CD8-positive, alpha-beta T cell (primary cell): ENCODE measurements at places on chromosomes 4 and X. TPM values are rescaled to one million over a fixed set of nuclear protein-coding genes. Genes with fewer than 3 reads are reported as not detected.

DNA sequence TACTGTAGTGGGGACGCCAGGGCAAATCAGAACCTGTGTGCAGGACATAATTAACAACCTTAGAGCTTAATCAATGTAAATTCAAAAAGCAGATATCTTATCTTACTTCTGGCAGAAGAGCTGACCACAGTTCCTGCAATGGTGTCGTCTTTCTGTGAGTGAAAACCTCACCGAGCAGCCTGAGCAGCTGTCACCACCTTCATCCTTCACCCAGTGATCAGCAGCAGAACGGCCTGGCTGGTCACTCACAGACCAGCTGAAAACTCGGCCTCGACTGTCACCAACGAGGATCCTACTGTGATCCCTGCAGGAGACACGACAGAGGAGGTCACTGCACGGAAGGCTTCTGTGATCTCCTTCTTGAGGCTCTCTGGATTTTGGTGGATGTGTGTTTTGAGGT, 94.2 kb downstream of the CDS1 start:
- no peak for DNase-seq

Gene DRD5
- not detected for total RNA-seq

Gene SLC26A1
- 0.31 TPM for total RNA-seq

- no peak for DNase-seq
Observed at GRCh38 chr4:20378181-20378580, 126.5 kb downstream of the SLIT2 start.

Gene PRAF2
- total RNA-seq, result 16.7 TPM
